ENCODE measurements at places on chromosomes 7 and 10.

DNA sequence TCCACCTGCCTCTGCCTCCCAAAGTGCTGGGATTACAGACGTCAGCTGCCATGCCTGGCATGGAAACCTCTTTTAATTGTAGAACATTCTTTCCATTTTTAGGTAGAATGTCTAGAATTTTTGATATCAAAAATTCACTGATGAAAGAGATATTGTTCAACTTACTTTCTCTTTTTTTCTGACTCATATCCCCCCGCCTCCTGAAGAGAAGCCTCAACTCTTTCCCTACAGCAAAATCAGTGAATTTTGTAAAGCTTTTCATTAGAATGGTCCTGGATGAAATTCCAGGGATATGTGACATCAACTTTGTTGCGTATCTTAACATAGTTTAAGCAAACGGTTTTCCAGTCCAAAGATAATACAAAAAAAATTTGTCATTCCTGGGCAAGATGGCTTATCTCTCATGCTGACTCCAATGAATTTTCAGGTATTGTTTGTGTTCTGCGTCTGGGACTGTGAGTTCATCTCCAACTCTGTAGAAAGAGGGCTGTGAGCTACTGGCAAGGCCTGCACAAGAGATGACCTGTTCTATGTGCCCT, 256.8 kb downstream of the BMPER start:
- DNase-seq: no peak

DNA sequence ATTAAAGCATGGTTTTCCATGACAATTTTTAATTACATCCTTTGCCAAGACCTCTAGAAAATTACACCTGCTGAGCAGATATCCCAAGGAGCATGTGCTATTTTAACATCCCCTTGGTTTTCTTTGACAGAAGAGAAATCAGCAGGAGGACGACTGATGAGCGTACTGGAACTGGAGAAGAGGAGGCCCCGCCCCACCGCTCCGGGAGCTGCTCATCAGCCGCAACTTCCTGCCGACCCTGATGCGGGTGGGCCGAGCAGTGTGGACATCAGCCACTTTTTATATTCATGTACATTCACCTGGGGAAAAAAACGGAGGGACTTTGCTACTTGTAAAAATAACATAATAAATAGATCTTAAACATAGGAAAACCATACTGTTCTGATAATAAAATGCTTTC, 54.2 kb downstream of the CDC123 start:
- DNase-seq: no peak

DNA sequence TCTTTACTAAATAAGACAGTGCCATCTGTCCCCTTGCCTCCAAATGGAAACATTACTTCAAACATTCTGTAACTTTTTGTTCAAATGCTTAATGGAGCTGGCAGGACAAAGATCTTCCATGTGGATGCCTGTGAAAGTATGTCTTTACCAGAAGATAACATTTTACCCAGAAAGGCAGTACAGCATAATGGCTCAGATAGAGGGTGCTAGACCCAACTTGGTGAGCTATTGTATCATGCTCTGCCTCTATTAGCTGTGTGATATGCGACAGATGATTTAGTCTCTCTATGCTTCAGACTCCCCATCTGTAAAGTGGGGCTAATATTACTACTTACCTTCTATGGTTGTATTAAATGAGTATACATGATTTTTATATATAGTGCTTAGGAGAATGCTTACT, 8.8 kb upstream of the SMKR1 start:
- no peak for DNase-seq

DNA sequence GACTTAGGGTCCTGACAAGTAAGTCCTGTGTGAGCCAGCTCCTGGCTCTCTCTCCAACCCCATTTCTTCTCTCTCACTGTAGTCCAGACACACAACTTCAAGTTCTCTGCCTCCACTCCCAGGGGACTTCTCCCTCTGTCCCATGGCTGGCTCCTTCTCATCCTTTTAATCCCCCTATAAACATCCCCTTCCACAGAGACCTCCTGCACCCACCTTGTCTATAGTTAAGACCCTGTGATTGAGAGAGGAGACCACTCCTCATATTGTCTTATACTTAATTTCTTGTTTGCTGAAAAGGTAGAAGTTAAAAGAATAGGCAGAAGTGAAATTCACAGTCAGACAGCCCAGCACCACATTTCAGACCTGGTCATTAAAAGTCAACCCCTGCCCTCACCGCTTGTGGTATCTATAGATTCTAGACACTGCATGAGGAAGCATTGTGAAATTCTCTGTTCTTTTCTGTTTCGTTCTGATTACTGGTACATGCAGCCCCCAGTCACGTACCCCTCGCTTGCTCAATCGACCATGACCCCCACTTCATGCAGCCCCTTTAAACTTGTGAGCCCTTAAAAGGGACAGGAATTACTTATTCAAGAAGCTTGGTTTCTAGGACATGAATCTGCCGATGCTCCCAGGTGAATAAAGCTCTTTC, 125.6 kb upstream of the FRMD4A start:
- no peak for DNase-seq

DNA sequence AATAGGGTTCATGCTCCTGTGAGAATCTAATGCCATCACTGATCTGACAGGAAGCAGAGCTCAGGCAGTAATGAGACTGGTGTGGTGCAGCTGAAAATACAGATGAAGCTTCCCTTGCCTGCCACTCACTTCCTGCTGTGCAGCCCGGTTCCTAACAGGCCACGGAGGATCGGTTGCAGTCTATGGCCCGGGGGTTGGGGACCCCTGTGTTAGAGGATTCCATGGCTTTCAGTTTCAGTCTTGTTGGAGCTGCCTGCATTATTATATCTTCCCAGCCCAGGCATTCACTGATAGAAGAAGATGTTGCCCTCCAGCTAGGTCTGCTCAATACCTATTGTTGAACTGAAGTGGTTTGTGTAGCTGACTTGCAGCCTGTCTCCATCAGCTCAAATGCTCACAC, 1298.8 kb downstream of the TYW1 start:
- DNase-seq: no peak

DNA sequence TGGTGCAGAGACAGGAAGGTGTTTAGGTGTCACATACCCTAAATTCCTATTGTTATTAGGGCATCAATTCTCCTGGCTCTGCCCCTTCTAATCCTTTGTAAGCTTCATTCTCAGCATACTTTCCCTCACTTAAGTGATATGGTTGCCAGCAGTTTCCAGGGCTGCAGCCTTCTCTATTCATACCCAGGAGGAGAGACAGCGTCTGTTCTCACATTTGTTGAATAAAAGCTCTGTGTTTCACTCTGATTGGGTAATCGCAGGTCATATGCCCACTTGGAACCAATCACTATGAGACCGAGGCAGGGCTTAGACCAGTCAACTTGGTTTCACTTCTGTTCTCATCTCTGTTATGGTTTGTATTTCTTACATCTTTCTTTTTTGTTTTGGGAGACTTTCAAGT, 109.6 kb upstream of the MTPN start:
- peak; percentile 35 for DNase-seq

- DNase-seq: no peak
Observed at GRCh38 chr7:54811041-54811845, 52.2 kb upstream of the SEC61G start.

DNA sequence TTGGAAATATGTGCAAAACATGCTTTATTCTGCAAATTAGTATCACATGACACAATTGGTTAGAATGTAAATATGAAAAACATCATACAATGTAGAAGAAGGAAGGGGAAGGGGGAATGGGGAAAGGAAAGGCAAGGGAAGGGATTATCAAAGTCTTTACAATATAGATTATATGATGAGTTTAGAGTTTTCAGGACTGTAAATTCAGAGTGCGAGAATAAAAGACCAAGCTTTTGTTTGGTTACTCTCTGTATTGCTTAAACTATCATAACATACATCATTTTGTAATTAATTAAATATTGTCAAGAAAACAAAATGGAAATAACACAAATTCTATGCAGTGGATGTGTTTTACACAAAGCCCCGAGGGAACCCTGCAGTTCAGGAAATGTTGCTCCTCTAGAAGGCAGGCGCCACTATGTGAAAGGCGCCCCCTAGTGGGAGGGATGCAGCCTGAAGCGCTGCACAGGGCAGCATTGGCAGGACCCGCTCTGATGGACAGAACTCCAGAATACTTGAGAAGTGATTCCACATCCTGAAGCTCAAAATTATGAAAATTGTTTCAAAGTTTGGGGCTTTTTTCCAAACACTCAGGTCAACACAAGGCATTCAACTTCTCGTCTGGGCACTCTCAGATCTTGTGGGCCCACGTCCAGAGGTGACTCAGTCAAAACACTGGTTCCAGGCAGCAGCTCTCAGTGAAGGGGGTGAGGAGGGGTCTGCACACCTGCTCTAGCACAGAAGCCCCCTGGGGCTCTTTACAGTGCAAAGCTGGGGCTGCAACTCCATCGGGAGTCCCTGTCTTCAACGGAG, 31.6 kb upstream of the TMEM254 start:
- peak; percentile 76 for DNase-seq

DNA sequence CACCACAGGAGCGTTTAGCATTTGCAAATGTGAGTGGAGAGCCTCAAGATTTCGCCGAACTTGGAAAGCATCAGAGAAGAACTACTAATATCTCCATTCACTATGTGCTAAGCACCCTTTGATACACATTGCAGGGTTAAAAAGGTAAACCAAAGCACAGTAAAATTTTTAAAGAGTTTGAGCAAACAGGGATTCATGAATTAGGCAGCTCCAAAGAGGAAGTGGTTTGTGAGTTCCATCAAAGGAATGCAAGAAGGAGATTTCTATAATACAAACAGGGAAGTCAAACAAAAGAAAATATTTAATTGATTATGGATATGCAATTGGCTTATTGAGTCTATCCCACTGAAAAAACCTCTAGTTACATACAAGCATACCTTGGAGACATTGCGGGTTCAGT, 81.1 kb upstream of the TMEM72 start:
- DNase-seq: no peak

- DNase-seq: no peak
Observed at GRCh38 chr10:48607356-48608278, 2.7 kb upstream of the ARHGAP22 start.

GRCh38 chr7:156993021-156993924, 17.2 kb downstream of the MNX1 start:
- no peak for DNase-seq

- no peak for DNase-seq
Observed at GRCh38 chr7:41058986-41059741, 643.7 kb downstream of the INHBA start.

DNA sequence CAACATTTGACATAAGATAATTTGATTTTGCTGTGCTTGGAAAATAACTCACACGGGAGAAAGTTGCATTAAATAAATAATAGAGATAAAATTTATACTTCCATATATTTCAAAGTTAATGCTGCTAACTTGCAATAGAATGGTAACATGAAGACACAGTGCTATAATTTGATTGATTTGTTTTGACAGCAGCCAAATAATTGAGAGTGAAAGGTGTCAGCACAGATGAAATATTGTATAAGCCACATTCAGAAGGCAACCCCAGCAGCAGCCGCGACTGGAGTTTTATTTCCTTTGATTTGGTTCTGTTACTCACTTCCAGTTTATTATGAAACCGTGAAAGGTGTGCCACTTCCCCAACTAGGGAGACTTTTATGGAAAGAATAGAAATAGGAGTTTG, 242.2 kb downstream of the POU6F2 start:
- no peak for DNase-seq

GRCh38 chr10:133046390-133046765, 41.3 kb upstream of the ADGRA1 start:
- DNase-seq: no peak

GRCh38 chr7:12322284-12322902, 81.3 kb downstream of the VWDE start:
- peak; percentile 65 for DNase-seq

- no peak for DNase-seq
Observed at GRCh38 chr7:155846936-155847335, 34.7 kb upstream of the SHH start.

DNA sequence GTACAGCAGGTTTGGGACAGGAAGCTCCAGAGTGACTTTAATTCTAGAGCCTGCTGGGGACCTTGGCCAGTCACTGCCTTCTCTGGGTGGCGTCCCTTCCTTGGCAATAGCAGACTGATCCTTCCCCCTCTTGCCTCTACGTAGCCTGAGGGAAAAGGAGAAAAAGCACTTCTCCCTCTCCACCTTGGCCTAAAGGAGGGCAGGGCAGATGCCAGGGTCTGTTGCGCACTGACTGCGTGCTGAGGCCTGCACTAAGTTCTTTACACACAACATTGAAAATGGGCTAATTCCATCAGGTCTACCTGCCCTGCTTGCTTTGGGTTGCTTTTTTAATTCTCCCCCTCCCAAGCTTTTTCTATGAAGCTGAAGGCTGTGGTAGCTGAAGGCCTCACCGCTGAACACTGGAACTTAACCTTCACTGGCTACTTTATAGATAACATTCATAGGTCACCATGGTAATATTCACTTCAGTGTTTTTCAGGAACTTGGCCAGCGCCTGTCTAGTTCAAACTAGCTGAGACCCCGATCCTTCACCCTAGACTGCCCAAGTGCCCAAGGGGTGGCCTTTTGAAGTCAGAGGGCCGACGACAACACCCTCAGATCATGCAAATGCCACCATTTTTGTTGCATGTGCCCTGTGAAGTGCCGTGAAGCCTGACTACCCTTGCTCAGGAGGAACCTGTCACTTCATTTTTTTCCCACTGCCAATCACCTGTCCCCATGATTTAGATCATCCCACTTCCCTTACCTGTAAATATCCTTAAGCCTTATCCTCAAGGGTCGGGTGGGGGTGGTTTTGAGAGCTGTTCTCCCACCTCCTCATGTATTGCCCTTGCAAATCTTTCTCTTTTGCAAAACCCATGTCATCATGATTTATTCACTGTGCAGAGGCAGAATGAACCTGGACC, 28.7 kb downstream of the PRF1 start:
- no peak for DNase-seq

Data from common myeloid progenitor, CD34-positive (primary cell).